ENCODE measurements at places on chromosomes 3 and 15.
A peak's percentile ranks its signal among the peaks of the same experiment; 100 is the strongest.

- DNase-seq = no peak
Observed at GRCh38 chr3:66047311-66048050, 8.8 kb upstream of the MAGI1 start.

- no peak for DNase-seq
Observed at GRCh38 chr3:133745981-133746711, at the start of gene TF. TF (plus strand) TSS chr3:133746393; CDS start chr3:133746441, 48 bp downstream.

GRCh38 chr15:78408355-78408640, 29.7 kb upstream of the IREB2 start:
- DNase-seq = no peak

DNA sequence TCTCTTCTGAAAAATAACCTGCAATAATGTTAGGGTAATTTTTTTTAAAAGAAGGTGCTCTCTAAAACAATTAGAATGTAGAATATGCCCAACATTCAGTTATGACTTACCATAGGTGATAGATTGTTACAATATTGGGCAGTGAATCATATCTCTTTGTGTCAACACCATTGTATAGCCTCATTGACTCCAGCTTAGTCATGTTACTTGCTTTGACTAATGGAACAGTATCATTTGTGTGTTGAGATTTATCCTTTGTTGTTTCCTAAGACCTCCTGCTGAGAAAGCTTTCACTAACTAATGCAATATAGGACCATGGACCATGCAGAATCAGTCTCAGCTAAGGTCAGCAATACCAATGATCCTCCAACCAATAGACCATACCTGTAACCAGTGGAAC, 1106.4 kb downstream of the SI start:
- DNase-seq = no peak

- no peak for DNase-seq
Observed at GRCh38 chr15:67064607-67065530, 533 bp upstream of the SMAD3 start.

DNA sequence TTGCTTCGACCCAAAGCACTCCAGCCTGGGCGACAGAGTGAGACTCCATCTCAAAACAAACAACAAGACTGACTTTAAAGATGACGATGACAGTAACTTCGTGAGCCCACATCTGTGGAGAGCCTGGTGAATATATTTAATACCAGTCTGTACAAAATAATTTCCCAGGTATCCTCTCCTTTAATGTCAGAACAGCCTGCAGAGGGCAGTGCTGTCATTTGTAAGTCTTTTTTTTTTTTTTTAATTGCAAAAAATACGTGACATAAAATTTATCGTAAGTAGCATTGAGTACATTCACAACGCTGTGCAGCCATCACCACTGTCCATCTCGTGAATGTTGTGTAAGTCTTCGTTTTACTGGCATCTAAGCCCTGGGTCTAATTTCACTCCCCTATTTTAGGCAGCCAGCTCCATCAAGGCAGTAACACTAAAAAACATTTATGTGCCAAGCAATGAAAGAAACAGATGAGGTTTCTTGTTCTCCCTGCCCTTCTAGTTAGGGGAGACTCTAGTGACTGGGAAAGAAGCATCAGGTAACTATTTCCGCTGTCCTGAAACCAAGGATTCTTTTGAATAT, 1.4 kb downstream of the HTD2 start:
- peak; percentile 20 for DNase-seq

GRCh38 chr15:40307421-40308211, at the start of gene PLCB2:
PLCB2 (minus strand) TSS chr15:40307935; CDS start chr15:40307672, 263 bp downstream.
- peak; percentile 68 for DNase-seq

GRCh38 chr3:151560738-151561137, 99.9 kb upstream of the IGSF10 start:
- DNase-seq = no peak

DNA sequence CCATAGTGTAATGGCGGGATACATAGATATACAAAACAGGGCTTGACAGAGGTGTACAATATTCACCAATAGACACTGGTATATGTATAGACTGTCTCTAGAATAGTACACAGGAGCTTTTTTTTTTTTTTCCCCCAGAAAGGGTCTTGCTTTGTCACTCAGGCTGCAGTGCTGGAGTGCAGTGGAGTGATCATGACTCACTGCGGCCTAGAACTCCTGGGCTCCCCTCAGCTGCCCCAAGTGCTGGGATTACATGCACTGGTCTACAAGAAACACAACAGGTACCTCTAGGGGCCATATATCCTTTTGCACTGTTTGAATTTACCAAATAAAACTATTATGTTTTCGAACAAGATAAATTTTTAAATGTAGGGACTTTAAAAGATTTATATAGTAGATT, 12.3 kb downstream of the RHOA start:
- no peak for DNase-seq

- no peak for DNase-seq
Observed at GRCh38 chr3:72034986-72035385, 250.0 kb upstream of the PROK2 start.

GRCh38 chr3:46334741-46335478, 19.0 kb upstream of the CCR2 start:
- DNase-seq = no peak

GRCh38 chr15:40439960-40440742, 602 bp upstream of the BAHD1 start:
- no peak for DNase-seq

GRCh38 chr15:68818769-68819494, 1.8 kb downstream of the ANP32A start:
- DNase-seq = peak; percentile 17

DNA sequence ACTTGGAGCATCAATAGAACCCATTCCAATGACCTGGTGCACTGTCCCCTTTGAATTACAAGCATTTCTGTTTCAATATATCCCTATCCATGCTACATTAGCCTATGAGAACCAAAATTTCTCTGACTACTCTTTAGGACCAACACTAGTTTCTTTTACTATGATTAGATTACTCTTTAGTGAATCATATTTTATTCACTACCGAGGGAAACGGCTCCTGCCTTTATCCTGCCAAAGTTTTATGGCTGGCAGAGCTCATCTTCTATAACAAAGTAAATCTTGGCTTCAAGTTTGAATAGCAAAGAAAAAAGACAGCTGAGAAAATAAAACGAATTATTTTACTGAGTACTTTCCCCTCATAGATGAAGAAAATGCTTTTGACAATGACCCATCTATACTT, 120.9 kb downstream of the SLC9A9 start:
- no peak for DNase-seq

GRCh38 chr3:141544697-141545096, 57.9 kb downstream of the RASA2 start:
- DNase-seq = no peak

DNA sequence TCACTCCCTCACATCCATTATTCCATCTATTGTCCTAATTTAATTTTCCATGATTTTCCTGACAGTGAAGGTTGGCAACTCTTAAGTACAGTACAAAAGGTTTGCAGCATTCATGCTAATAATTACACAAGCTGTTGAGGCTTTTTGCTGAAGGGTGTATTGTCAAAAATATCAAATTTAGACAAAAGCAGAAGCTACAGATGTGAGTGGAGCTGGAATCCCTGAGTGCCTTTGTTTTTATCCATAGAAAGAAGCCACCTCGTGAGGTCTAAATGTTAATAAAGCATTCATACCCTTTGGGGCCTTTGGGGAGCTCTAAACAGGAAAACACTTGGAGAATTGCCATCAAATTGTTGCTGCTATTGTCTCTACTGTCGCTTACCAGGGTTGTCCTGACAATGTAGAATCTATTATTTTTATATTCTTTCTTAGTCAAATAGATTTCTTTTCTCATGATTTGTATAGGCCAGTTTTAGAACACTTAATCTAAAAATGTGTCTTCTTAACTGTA, 185.8 kb upstream of the ROBO1 start:
- DNase-seq = no peak

DNA sequence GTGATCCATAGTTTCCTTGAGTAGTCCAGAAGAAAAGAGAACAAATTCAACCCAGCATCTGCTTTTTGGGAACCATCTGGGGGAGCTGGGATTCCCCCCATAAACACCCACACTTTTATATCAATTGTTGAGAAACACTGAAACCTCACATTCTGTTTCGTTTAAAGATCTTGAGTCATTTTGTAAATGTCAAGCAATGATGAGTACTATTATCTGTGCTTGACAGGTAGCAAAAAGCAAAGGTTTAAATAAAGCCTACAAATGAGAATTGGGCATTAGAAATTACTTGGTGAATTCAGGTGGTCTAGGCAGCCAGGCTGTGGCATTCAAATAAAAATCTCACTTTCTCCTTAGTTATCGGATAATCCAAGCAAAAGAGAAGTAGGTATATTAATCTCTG, 75.7 kb downstream of the TMEM266 start:
- DNase-seq = no peak

- DNase-seq = no peak
Observed at GRCh38 chr15:63077952-63078351, 35.4 kb downstream of the TPM1 start.

GRCh38 chr15:80590761-80591355, 104.3 kb upstream of the ABHD17C start:
- no peak for DNase-seq

GRCh38 chr15:56034514-56034913, 41.1 kb upstream of the NEDD4 start:
- no peak for DNase-seq

DNA sequence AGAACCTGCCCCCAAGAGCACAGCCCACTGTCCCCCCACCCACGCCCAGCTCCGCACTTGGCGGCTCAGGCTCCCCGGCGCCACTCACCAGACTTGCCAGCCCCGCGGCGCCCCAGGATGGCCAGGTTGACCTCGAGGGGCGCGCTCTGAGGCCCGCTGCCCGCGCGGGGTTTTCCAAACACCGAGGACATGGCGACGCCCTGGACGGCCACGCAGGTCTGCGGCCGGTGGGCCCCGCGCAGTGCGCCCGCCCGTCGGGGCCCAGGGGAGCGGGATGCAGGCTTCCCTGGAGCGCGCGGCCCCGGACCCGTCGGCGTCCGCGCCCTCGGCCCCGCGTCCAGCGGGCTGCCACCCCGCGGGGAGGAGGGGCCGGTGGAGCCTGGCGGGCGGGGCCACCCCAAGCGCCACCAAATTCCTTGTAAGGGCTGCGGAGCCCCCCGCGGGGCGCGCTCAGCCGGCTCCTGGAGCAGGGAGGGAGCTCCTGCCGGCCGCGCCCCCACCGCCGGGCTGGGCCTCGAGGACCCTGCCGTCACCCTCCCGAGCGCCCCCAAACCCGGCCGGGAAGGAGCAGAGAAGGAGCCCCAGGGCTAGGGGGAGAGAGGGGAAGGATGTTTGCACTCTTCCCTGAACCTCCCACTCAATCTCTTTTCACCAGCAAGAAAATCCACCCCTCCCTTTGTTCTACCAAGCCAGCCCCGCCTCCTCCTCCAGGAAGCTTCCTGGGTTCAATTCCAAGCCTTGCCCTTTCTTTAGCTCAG, at the start of gene RASL12:
RASL12 (minus strand) TSS at position 347 of the 758 bp plus-strand sequence; CDS start at position 191, 156 bp downstream.
- no peak for DNase-seq

DNA sequence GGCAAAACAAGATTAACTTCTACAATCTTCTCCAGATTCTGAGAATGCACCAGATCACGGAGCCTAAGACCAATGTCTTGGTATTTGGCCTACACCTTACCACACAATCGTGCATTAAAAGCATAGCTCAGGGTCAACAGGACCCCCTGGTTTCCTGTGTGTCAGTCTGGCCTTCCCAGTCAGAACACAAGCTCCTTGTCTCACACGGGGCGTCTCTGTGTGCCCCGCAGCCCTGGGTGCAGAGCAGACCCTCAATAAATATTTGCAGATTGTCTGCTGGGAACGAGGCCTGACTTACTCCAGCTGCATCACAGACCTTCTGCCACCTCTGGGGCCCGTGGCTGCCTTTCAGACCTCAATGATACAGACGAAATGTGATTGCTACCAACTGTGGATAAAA, 82.5 kb upstream of the CTNNB1 start:
- no peak for DNase-seq

DNA sequence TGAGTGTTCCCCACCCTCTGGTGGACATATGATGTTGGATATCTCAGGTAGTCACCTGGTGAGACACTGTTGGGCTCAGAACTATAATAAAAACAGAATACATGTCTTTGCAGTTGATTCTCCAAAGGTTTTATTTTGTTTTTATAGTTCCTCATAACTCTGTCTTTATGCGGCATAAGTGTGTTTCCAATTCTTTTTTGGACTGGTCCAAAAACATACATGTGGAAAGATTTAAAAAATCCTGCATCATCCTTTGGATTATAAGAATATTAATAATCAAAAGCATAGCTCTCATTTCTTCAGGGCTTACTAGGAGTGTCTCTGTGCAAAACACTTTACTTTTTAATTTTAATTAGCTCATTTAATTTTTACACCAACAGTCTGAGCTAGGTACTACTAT, 71.0 kb upstream of the ANKRD34C start:
- DNase-seq = no peak

DNA sequence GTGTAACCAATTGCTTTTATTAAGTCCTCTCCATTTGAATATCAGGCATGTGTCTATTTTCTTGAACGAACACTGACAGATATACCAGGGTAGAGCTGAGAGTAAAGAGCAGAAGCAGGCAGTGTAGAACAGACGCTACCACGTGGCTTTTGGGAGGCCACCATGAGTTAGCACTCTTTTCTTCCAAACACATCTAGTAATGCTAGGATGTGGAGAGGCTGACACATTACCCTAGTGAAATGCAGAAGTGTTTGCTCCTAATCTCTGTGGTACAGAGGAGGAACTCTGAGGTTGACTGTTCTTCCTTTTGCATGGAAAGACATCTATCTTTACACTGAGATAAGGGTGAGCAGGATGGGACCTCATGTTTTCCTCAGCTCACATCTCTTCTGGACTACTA, 216.3 kb downstream of the SATB1 start:
- DNase-seq = no peak

GRCh38 chr3:64895991-64896895, 208.4 kb upstream of the ADAMTS9 start:
- DNase-seq = no peak

- no peak for DNase-seq
Observed at GRCh38 chr3:37500518-37500917, 326.1 kb upstream of the LRRFIP2 start.

- DNase-seq = no peak
Observed at GRCh38 chr15:89812011-89812846, 2.4 kb downstream of the ANPEP start.

DNA sequence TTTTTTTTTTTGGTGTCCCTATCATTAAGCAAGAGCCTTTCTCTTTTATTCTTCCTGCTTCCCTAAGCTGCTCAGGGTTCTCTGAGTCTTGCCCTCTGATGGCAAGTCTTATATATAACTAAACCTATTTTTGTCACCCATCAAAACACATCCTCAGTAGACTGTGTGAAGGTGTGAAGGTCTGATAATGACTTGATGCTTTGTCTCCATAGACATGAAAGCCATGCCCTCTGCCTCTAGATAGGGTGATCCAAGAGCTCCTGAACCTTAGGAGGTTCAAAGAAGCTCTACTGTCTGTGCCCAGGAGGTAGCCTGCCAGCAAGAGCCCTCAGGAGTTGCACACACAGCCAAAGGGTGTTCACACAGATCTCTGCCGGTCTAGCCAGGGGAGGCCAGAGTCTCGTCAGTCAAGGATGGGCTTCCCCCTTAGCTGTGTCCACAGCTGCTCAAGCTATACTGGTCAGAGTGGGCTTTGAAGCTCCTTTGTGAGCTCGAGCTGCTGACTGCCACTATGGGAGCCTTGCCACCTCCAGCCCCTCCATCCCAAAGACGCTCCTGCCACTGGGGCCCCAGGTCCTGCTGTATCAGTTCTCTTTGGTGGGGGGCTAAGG, 13.1 kb upstream of the SNX22 start:
- no peak for DNase-seq

Data from activated T-helper 2 cell treated with anti-CD3 and anti-CD28 coated beads, Interferon-gamma antibody, Interleukin-2, Interleukin-4, amounts not matched to agents 10 μg/mL and 5 μg/mL and 100 μg/mL, durations not matched to agents 14 hours and 24 hours and 36 hours (primary cell).